NCI-H82 (cell line): ENCODE measurements at places on chromosomes 7 and 10.

- no peak for DNase-seq
Measured at GRCh38 chr10:50636618-50637579, 13.1 kb upstream of the SGMS1 start.

GRCh38 chr10:7258948-7259523 is 151.8 kb downstream of the SFMBT2 start:
- DNase-seq = no peak

DNA sequence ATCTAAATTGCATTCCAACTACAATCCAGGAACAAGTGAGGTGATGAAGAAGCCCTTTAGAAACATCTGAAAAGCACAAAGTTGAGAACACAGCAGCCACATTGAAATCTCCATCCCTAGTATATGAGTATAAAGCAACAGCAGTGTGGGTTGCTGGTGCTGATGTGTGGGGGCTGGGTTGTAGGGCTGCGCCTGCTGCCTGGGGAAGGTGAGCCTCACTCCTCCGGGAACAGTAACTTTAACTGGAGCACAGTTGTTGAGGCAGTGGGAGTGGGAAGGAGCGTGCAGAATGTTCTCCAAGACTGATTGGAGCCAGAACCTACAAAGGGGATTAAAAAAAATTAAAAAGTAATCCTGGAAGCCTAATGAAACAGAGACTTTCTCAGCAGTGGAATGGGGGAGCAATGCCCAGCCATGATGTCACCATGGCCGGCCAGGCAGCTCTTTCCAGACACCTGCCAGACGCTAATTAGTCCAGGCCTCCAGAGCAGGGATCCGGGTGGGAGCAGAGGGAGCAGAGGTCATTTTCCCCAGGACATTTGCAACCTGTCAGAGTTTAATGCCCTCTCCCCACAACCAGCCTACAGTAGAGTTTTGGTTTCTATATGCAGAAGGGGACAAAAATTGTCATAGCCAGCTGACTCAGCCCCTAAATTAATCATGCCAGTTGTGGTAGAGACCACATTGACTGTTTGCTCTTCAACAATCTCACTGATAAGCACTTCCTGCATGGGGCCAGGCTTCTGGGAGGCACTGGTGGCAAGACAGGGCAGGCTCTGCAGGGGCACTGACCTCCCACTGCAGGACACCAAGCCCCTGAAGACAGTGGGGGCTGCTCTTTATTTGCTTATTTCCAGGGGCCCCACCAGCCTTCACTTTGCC is 133.0 kb upstream of the ZNF32 start:
- DNase-seq = no peak

- no peak for DNase-seq
Measured at GRCh38 chr7:32259931-32260596, 189.9 kb upstream of the PDE1C start.

GRCh38 chr7:155377838-155378579 is 79.9 kb upstream of the EN2 start:
- no peak for DNase-seq

GRCh38 chr10:45096001-45096400 is 95.3 kb downstream of the ZNF22 start:
- DNase-seq = no peak

DNA sequence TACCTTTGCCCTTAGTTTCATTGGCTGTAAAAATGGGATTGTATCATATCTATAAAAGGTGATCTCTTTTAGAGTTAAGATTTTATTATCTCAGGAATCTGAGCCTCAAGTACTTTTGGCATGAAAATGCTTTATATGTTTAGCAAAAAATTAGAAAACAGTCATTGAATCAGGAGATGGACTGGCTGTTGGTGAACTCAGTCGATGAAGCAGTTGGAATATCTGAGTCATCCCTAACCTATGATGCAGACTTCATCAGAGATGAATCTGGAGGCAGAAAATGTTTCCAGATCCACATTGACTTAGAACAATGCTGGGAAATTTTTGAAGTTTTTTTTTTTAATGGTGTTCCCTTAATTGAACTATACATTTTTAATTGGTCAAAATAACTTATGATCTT is 228.5 kb downstream of the SLC25A13 start:
- DNase-seq = no peak

GRCh38 chr7:139797607-139798006 is 19.8 kb upstream of the HIPK2 start:
- no peak for DNase-seq

DNA sequence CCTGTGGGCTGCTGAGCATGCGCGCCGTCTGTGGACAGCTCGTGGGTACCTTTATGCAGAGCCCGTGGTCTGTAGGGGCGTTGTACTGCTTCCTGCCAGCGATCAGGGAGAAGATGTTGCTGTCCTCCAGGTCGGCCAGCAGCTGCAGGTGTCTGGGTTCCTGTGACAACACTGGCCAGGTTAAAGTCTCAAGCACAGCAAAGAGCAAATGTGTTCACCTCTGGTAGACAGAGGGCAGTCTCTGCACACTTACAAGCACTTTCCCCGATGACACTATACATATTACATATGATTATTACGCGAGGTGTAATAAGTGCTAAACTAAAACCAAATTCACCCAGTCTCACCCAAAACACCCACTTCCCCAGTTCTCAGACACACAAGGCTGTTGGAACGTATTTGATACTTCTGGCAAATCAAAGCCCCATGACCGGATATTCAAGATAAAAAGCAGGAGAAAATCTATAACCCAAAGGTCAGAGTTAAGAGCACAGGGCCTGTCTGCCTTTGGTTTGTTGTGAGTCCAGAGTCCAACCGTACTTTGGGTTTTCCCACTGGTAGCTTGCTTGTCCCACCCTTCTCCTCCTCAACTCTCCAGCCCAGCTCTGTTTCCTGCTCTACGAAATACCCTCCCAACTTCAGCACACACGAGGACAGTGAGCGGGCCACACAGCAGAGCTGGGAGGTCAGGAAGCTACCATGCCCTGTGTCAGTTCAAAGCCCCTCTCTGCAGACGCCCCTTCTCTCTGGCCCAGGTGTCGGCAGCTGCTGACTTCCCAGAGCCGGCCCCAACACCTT is 49.7 kb upstream of the DDC start:
- DNase-seq = no peak

DNA sequence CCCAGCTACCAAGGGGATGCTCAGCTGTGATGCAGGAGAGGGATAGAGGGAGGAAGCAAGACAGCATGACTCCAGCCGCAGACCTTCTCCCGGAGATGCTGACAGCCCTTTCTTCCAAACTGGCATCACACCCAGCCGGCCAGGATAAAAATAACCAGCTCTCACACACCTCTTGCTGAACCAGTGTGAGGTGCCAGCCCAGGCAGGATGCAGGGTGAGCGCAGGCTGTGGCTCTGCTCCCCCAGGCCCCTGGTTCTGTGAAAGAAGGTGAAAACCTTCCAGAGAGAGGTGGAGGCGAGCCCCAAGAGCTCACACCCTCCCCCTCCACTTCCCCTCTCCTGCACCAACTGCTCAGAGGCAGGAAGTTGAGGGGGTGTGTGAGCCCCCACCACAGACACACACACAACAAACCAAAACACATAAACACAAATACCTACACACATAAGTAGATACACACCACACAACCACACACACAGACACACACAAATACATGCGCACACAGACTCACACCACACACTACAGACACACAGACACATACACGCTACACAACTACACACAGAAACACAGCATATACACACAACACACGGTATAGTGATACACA is 4.0 kb downstream of the GPR15LG start:
- no peak for DNase-seq

GRCh38 chr7:108086962-108087361 is 43.2 kb downstream of the LAMB4 start:
- DNase-seq = peak; percentile 14

DNA sequence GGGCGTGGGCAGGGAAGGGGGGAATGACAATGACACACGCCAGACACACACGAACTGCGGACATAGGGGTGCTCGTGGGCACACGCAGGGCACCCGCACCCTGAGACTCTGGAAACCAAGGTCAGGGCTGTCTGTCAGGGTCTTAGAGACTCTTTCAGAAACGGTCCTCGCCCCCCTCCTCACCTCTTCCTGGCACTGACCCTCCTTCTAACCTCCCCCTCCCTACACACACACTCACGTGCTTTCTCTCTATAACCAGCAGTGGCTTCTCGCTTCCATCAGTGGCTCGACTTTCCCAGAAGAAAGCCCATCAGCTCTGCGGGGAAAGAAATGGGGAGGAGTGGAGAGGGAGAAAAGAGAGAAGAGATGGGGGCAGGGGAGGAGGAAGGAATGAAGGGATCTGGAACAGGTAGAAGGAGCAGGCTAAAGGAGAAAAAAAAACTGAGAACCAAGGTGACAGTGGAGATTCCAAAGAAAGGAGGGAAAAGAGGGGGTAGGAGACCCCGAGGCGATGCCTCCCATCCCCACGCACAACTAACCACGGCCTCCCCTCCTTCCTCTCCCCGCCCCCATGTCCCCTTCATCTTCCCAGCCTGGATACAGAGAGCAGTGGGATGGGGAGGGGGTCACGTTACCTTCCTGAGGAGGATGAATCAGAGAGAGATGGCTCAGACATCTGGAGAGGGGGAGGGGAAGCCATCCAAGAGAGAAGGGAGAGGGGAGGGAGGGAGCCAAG is 1.7 kb upstream of the VGF start:
- DNase-seq = peak; percentile 96

DNA sequence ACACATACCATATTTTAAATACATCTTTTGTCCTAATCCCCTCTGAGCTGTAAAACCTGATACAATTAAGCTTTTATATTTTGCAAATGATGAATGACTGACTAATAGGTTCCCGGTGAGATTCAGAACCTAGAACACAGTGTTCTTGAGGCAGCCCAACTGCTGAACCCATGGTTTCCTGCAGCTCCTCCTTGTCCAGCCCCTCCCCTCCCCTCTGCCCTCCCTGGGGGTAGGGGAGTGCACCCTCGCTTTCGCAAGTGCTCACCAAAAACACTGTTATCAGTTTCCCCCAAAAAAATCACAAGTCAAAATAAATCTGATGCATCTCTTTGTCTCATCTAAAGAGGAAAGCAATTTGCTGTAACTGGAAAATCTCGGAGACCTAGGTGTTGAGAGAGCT is 602.8 kb downstream of the KCNMA1 start:
- DNase-seq = no peak

- peak; percentile 13 for DNase-seq
Measured at GRCh38 chr10:101007099-101007711, 7.6 kb downstream of the LZTS2 start.

- no peak for DNase-seq
Measured at GRCh38 chr10:130992802-130993523, 318.6 kb downstream of the TCERG1L start.

DNA sequence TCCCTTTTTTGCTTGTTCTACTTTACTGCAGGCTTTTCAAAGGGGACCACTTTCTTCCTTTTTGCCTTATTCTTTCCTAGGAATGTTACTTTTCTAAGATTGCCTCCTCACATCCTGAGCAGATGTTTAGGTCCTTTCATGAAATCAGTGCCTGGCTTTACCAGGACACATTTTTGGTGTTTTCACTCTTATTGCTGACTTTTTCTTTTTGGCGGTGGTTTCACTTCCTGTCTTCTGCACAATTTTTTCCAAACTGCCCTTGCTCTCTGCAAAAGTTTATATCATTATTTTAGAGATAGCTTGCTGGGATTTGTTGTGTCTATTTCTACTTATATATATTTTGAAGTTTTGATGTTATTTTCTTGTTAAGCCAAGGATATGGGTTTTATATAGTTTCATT is 332.2 kb upstream of the MTPN start:
- DNase-seq = no peak

GRCh38 chr10:100907773-100908363 is 4.9 kb upstream of the SLF2 start:
- DNase-seq = peak; percentile 22

DNA sequence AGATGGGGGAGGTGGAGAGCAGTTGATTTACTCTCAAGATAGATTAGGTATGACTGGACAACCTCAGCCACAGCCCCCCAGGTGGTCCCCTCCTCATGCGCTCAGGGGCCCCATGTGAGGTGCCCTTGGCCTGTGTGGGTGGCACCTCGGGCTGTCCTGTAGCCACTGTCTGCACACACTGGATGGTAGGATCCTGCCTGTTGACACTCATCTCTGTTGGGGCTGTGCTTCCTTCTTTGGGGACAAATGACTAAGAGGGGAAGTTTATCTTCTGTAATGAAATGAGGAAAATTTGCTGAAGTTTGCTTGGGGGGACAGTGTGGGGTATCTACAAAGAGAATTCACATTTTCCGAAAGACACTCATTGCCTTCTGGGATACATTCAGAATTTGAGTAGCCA is 53.6 kb upstream of the ANTXRL start:
- no peak for DNase-seq

DNA sequence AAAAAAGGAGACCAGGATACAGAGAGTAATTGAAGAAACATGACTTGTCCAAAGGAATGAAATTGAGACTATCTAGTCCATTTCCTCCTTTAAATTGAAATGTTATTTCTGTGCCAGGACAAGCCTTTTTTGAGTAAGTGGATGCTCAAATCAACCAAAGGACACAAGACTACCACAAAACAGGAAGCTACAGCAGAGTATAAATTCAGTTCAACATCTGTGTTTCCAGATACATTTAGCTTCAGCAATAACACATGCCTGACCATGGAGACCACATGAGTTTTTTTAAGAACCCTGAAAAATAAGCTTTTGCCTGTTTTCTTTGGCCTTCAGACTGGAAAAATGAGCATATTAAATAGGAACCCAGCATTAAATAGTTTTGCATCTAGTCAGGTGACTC is 707.5 kb downstream of the ZWINT start:
- no peak for DNase-seq

DNA sequence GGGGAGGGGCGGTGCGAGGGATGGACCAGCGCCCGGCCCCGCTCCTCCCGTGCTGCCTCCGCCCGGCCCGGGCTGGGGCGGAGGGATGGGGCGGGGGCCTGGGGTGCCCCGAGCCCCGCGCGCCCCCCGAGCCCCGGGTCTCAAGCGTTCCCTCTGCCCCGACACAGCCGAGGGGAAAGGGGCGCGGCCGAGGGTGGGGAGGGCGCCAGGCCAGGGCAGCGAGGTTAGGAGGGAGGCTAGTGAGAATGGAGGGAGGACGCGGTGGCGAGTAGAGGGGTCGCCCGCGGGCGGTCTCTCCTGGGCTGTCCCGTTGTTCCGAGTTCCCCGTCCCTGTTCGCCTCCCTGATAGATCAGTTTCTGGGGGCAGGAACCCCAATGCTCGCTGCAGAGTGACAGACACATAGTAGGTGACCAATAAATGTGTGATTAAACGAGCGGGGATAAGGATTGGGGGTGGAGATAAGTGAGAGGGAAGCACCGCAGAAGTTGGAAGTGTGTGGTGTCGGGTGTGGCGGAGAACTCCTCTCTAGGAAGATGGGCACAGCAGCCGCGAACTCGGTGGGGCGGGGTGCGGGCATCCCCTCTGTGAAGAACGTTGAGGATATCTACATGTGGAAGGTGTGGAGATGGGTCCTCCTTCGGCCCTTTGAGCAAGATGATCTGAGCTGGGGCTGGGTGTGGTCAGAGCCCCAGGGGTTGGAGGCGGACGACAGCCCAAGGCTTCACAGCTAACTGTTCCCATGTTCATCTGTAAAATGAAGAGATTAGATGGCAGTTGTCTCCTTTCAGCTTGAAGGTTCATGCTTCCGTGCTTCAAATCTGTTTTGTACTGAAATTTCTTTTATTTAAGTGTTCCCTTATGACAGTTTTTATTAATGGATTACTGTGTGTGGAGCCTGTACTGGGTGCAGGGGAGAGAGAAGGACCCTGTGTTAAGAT is 580 bp downstream of the ZNF775 start:
- peak; percentile 63 for DNase-seq
